ENCODE measurements at places on chromosomes 6 and 20.

GRCh38 chr6:31621991-31622390, 1.5 kb downstream of the PRRC2A start:
- no peak for DNase-seq

GRCh38 chr20:11453430-11453829, 464.3 kb upstream of the BTBD3 start:
- no peak for DNase-seq

- DNase-seq = no peak
Observed at GRCh38 chr6:24761193-24761835, 13.4 kb upstream of the GMNN start.

DNA sequence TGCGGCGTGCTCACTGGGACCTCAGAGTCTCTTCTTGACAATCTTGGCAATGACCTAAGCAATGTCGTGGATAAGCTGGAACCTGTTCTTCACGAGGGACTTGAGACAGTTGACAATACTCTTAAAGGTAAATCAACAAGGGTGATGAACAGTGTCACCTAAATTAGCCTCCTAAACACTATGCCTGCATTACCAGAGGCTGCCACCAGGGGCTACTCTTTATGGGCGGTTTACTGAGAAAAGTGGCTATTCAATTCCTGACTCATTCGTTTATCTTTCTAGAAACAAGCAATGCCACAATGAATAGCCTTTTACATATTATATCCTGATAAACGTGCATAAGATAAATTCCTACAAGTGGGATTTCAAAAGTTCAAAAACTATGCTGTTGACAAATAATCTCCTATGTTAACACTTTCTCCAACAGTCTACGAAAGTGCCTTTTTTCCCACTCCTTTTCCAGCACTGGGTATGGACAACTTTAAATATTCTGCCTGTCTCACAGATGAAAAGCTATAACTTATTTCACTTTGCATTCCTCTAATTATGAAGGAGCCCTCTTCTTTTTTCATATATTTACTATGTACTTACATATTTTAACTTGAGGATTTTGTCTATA, 1.3 kb downstream of the BPIFA2 start:
- no peak for DNase-seq

GRCh38 chr20:49275216-49275615, 2.6 kb downstream of the ZNFX1 start:
- no peak for DNase-seq

DNA sequence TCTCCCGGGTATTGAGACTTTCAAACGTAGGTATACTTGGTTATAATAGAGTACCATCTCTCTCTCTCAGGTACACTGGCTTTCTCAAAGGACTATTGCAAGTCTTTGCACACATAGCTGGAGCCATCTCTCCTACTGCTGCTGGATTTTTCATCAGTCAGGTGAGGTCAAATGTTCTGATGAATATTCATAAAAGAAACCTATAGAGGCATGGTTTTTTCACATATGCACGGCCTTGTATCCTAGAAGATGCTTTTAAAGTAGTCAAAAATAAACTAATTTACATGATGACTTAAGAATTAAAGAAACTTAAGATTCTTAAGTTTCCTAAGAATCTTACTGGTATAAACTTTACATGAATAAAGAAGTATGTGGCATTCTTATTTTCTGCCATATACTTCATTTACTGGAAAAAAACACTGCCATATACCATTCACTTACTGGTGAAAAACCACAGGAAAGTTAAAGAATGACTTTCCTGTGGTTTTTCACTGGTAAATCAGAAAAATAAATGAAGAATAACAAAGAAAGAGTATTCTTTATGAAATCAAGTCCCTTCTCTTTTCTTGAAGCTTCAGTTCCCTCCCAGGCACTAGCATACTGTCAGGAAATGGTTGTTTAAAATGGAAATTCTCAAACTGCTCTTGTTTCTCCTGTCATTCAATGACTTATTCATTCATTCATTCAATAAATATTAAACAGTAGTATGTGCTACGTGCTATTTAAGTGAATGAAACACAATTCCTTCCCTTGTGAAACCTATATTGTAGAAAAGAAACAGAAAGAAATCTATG, 23.5 kb downstream of the SLC17A4 start:
- DNase-seq = no peak

DNA sequence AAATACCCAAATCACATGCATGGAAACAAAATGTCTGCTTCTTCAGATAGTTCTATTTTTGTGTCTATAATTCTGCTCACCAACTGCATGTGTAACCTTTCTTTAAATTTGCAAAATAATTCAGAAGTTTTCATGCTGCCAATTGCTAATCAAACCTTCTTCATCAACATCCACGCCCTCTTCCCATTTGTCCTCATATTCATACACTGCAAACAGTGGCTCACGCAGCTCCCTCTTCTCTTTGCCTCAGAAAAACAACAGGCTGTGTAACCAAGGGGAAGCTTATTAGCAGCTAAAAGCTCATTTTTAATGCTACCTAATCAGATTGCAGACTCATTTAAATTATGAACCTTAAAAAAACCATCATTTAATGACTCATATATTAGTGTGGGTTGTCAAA, 555.0 kb upstream of the EPHA7 start:
- no peak for DNase-seq

DNA sequence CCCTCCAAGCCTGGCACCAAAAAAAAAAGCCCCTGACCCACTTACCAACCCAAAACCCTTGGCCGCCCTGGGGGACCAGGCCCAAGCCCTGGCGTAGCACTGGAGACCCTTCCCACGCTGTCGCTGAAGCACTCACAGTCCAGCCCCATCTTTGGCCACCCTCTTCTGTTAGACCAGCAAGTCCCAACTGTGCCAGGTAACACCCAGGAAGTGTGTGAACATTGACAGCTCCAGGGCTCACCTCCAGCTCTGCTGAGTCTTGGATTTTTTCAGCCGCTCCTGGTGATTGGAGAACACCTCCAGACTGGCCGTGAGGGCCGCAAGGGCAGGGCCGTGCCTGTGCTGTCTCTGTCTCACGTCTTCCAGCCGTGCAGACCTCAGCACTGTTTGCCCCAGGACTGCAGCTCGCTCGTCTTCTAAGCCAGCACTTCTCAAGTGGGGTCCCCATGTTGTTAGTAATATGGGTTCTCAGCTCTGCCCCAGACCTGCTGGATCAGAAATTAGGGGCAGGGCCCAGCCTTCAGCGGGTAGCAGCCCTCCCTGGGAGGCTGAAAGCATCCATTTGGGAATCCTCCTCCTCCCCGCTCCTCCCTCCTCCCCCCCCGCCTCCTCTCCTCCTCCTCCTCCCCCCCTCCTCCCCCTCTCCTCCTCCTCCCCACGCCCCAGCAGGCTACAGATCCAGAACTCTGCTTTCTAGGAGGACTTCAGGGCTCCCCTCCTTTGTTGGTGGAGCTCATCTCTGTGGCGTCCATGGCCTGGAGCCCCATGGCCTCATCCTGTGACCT, 18.1 kb downstream of the NPEPL1 start:
- no peak for DNase-seq

DNA sequence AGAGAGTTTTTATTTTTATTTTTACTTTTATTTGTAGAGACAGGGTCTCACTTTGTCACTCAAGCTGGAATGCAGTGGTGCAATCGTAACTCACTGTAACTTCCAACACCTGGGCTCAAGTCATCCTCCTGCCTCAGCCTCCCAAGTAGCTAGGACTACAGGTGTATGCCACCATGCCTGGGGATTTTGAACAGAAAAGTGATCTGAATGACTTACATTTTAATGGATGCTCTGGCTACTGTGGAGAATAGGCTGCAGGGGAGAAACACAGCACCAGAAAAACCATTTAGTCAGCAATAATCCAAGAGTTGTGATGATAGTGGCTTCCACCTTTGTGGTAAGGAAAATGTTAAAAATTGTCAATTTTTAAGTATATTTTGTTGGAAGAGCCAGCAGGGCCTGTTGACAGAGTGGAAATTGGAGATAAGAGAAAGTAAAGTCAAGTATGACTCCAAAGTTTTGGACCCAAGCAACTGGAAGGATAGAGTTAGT, 106.0 kb upstream of the LOC128125822 start:
- no peak for DNase-seq

- DNase-seq = no peak
Observed at GRCh38 chr6:36296240-36296639, 26.4 kb downstream of the PNPLA1 start.

- DNase-seq = no peak
Observed at GRCh38 chr6:165049362-165049761, 260.0 kb downstream of the C6orf118 start.

- peak; percentile 48 for DNase-seq
Observed at GRCh38 chr6:111478749-111479148, 4.3 kb downstream of the REV3L start.

DNA sequence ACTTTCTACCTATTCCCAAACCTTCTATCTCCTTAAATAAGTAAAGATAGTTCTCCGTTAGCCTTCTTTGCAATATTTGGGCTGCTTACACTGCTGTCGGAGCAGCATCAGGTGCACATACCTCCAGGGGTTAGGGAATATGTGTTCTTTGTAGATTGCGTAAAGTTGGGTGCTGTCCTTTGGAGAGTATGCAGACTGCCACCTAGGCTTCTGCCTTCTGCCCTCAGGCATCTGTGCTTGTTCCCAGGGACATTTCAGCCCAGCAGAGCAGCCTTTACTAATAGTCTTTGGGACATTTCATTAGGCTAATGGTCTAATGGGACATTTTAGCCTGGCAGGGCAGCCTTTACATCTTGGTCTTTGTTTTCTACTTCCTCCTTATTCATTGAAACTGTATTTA, 260.6 kb downstream of the TPBG start:
- DNase-seq = no peak

- no peak for DNase-seq
Observed at GRCh38 chr6:90190752-90191395, 105.8 kb downstream of the BACH2 start.

GRCh38 chr6:113758826-113759574, 98.1 kb upstream of the MARCKS start:
- DNase-seq = no peak

DNA sequence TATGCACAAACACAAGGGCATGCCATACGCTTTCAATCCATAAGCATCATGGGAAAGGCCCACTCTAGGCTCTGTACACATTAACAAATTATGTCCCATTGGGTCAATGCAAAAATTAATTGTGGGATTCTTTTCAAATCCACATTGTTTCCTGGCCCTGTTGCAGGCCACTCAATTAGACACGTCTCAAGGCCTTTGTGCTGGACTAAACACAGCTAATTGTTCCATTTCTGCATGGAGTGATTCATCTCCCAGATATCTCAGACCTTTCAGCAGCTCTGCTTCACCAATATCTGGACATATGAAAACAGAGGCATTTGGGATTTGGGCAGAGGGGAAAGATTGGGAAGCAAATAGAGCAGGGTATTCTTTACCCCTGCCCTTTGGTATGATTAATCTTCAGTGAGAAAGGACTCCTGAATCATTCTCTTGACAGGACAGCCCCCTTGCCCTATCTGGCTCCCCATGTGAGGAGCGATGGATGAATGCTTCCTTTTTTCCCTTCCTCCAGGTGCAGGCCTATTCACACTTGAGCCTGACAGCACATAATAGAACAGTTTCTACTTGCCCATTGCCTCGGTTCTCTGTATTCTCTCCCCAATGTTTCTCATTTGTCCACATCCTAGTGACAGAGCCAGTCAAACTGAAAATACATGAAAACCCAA, 547.6 kb downstream of the HAO1 start:
- DNase-seq = no peak

DNA sequence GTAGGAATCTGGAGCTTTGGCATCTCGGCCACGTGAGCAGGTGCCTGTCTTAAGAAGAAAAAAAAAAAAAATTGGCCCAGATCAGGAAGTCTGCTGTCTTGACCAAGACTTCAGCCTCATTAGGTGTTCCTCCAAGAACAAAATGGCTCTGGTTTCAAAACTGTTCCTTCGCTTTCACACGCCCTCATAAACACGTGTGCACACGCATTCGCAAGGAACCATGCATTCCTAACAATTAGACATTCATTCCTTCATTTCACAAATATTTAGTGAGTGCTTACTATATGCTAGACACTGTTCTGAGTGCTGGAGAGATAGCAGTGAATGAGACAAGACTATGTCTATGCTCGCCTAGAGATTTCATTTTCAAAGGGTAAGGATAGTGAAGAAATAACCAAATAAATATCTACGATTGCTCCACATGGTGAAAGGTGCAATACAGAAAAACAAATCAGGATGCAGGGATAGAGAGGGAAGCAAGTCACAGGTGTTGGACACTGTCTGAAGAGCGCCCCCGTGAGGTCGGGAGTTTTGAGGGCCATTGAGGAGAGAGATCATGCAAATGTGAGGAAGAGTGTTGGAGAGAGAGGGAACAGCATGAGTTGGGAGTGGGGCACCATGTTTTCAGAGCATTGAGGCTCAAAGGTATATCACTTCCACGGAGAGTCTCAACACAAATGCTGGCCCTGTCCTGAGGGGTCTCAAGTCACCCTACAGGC, 53.3 kb downstream of the CCDC170 start:
- DNase-seq = no peak

DNA sequence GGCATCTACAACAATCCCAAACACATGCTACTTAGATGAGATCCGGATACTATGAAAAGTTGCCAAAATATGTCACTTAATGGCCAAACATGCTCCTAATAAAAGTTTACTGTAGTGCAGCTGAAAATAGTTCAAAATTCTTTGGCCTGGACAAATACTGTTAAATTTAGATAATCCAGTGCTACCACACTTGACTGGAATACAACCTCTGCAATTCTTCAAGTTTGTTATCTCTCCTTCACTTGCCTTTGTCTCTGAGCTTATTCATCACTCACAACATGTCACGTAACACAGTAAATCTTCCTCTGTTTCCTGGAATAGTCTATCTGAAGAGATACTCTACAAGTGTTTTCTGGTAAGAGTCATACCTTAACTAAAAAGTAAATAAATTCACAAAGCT, 10.5 kb upstream of the PLN start:
- DNase-seq = no peak

- peak; percentile 77 for DNase-seq
Observed at GRCh38 chr20:62921119-62921687, 5.1 kb downstream of the DIDO1 start.

GRCh38 chr6:91298543-91299145, 711.8 kb upstream of the MAP3K7 start:
- DNase-seq = no peak

DNA sequence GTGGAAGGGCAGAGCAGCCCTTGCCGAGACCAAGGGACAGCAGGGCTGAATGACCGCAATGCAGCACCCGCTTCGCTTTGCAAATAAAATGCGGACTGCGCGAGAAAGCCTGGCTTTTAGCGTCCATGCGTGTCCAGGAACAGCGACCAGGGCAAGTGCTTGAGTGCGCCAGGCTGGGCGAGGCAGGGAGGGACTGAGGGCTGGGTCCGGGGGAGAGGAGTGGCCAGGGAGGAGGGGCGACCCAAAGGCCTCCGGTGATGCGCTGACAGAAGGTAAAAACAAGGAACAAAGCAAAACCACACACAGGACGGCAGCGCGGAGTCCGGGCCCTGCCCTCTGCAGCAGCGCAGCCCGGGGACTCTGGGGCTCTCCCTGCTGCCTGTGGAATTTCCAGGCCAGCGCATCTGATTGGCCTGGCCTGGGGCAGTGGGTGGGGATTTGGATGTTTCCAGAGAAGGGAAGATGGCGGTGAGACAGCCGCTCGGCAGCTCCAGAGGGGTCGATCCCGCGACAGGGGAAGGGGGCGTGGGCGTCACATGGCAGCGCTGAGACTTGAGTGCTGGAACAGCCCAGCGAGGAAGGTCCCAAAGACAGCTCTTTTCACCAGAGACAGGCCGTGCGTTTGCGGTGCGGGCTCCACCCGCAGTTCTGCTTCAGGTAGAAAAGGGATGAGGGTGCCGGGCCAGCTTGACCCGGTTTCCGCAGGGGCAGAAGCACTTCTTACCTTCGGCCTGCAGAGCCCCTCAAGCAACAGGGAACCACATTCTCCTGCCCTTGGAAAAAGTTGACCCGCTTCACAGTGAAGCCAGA, 51.8 kb downstream of the SSR1 start:
- DNase-seq = peak; percentile 84

GRCh38 chr6:44020148-44020547, 107.1 kb downstream of the MRPL14 start:
- DNase-seq = no peak

Measured in large intestine (tissue), 12 donors.